ENCODE measurements at places on chromosomes 1 and 21.

GRCh38 chr1:215530401-215530984, 36.6 kb upstream of the KCTD3 start:
- DNase-seq, result no peak

DNA sequence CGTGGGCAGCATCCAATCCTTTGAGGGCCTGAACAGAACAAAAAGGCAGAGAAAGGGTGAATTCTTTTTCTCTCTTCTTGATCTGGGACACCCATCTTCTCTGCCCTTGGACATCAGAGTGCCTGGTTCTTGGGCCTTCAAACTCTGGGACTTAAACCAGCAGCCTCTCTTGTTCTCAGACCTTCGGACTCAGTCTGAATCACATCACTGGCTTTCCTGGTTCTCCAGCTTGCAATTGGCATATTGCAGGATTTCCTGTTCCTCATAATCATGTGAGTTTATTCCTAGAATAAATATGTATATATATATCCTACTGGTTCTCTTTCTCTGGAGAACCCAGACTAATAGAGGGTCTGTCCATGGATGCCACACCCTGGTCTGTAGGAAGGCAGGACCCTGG, 16.3 kb upstream of the TENT5C start:
- DNase-seq, result no peak

DNA sequence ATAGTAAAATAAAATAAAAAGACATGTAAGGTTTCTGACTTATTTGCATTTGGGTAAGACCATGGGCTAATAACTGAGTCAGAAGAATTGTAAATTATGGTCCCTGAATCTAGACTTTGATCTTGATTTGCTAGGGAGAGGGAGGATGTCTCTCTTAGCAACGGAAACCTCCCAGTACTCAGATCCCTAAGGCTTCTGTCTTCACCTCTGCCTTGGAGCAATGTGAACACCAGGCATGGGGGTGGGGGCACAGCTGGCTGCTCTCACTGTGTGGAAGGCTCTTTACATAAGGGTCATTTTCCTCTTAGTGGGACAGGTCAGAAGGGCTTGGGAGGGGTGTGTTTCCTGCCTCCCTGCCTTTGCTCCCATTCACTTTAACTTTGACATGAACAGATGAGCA, 17.0 kb upstream of the TMEM54 start:
- DNase-seq, result no peak

- no peak for DNase-seq
These were observed 39.0 kb upstream of the PPP1R15B start for GRCh38 chr1:204450461-204451257.

- no peak for DNase-seq
These were observed 21.9 kb downstream of the TMCC2 start for GRCh38 chr1:205249651-205250050.

- no peak for DNase-seq
These were observed 11.6 kb downstream of the CFAP410 start for GRCh38 chr21:44327603-44327974.

- no peak for DNase-seq
These were observed 70.2 kb downstream of the BACH1 start for GRCh38 chr21:29368906-29369305.

- DNase-seq, result no peak
These were observed 31.6 kb downstream of the BRWD1 start for GRCh38 chr21:39281853-39282252.

GRCh38 chr1:64960731-64961130, 5.6 kb downstream of the JAK1 start:
- no peak for DNase-seq

GRCh38 chr1:3393024-3393986, 61.2 kb upstream of the ARHGEF16 start:
- no peak for DNase-seq

DNA sequence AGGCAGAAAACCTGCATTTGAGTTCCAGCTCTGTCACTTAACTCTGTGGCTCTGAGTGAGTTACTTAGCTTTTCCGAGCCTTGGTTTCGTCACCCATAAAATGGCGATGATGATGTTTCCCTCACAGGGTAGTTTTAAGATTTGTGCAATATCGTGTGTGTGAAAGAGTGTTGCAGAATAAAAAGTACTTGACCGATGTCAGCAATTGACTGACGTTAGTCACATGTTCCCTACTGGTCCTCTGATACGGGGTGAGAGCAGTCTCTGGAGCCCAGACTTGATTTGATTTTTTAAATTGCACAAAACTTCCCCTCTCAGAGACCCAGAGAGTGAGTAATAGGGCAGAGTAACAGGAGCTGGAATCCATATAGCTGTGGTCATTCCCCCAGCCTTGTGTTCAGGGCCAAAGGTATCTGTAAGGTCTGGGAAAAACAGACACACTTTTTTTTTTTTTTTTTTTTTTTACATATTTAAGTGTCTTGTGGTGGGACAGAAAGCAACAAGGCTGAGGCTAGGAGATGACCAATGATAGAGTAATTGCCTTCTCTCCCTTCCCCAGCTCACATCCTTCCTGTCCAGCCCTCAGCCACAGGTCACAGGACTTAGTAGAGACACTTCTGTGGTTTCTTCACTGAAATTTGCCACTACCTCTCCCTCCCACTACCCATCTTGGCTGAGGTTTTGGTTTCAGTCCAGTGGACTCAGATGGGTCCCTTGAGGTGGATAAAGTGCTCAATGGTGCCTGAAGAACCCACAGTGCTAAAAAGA, 2.0 kb downstream of the FCER1G start:
- DNase-seq, result no peak

DNA sequence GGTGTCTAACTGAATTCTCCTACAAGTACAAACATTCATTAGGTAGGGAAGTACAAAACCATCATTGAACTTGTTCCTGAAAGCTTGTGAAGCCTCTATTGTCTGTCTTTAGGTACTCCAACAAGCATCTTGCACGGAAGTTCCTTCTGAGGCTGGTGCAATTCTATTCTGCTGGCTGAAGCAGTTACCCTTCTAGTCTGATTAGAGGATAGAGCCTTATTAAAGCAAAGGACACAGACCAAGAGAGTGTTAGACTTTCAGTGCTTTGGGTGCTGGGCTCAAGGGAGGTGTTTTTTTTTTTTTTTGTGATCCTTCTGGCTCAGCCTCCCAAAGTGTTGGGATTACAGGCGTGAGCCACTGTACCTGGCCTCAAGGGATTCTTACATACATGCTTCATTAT, 43.8 kb downstream of the HHAT start:
- DNase-seq, result no peak

DNA sequence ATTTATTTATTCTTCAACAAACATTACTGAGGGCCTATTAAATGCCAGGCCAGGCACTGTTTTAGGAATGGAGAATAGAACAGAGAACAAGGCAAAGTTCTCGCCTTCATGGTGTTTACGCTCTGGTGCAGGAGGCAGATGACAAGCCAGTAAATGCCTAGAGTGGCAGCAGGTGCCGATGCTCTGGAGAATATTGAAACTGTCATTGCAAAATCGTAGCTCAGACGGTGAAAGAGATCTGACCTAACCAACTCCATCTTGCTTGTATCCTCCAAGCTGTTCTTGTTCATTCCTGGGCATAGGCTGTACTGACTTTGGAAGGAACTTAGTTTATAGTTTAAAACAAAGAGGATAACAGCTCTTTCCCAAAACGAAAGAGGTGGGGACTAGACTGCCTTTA, 13.5 kb upstream of the ENO1 start:
- no peak for DNase-seq

- DNase-seq, result no peak
These were observed 1.0 kb upstream of the ARID1A start for GRCh38 chr1:26694638-26695355.

GRCh38 chr1:54218883-54219687, 19.1 kb downstream of the MRPL37 start:
- DNase-seq, result peak; percentile 66

DNA sequence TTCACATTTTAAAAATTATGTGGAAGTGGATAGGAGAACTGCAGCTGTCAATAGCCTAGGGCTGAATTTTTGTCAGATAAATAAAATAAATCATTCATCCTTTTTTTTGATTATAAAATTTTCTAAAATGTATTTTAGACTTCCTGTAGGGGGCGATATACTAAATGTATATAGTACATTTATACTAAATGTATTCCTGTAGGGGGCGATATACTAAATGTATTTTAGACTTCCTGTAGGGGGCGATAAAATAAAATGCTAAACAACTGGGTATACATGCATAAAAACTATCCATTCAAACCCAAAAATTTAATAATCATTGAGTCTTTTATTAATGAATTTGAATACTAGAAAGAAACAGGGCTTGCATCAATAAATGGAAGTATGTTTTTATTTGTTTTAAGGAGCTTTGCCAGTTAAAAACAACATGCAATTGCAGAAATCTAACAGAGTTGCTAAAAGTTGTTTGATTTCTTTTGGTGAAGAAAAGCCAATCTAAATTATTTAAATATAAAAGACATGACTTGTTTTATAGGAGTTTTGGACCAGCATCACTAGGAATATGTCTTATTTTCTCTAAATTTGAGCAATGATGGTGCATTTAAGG, 31.4 kb downstream of the CLCA1 start:
- DNase-seq, result peak; percentile 62

- DNase-seq, result peak; percentile 9
These were observed 36.6 kb downstream of the RABIF start for GRCh38 chr1:202852163-202852904.

DNA sequence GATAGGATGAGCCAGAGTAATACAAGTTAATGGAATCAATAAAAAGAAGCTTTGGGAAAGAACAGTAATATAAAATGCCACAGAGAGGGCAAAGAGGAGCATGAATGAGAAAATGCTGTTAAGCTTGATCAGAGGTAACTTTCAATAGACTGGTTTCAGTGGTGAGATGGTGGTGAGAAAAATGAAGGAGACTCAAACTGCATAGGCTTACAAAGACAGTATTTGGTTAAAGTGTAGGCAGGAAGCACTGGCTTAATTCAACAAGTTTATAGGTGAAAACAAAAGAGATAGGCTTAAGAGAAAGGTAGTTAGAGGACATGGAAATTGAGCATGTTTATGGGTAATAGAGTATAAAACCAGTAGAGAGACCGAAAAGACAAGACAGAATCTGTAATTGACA, 298.6 kb upstream of the ADAMTS5 start:
- DNase-seq, result no peak

DNA sequence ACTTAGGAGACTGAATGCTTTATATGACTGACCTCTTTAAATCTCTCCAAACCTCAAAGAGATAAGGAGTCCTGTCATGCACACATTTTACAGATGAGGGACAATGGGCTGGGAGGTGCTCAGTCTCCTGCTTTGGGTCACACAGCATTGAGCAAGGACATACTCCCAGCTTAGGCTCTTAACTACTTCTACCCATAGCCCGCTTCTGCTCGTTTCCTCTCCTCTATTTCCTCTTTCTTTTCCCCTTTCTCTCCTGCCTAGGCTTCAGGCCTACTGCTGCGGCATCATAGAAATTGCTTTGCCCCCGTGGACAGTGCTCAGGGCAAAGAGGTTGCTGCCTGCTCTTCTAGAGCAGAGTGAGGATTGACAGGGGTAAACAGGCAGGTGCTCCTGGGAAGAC, 12.4 kb upstream of the ZNF691 start:
- no peak for DNase-seq

GRCh38 chr1:113677250-113678158, 81.8 kb downstream of the PHTF1 start:
- DNase-seq, result peak; percentile 60

DNA sequence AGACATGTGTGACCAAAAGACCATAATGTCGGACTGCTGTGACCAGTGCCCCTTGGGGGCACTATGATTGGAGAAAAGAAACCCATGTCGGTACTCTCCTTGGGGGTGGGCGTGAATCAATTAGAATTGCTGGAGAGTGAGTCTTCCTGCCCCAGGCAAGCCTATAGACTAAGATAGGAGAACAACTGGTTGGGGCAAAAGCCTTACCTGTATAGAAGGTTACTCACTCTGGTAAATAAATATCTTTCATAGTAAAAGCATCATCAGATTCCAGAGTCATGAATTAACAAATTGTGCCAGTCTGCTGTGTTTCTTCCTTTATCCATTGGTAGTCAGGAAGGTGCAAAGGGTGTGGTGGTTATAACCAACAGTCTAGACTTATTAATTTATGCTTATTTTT, 2.9 kb upstream of the PTGFRN start:
- no peak for DNase-seq

GRCh38 chr1:175237389-175237788, 44.8 kb upstream of the KIAA0040 start:
- no peak for DNase-seq

- DNase-seq, result no peak
These were observed 96.5 kb upstream of the AJAP1 start for GRCh38 chr1:4557949-4558348.

DNA sequence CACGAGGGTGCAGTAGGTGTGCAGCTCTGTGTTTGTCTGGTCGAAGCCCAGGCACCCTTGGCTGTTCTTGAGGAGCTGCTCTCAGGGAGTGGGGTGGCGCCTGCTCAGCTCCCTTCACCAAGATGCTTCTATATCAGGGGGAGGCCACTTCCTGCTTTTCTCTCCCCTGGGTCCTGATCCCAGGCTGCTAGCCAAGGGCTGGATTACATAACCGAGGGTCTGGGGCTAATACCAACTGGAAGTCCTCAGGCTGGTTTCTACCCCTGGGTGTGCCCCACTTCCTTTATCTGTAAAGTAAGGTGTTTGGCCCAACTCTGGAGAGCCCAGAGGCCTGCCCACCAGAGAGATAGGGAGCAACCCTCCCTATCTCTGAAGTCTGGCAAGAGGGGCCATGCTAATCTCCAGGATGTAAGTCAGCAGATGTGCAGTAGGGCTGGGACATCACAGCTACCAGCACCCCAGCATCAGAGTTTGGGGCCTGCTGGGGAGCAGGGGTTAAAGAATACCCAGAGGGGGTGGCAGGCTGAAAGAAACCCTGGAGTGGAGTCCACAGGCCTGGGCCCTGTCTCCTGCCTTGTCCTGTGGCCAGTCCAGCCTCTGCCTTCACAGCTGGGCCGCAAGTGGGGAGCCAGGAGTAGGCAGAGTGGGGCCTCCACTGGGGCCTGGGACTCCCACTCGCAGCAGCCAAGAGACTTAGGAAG, 2.1 kb downstream of the SELENBP1 start:
- no peak for DNase-seq

DNA sequence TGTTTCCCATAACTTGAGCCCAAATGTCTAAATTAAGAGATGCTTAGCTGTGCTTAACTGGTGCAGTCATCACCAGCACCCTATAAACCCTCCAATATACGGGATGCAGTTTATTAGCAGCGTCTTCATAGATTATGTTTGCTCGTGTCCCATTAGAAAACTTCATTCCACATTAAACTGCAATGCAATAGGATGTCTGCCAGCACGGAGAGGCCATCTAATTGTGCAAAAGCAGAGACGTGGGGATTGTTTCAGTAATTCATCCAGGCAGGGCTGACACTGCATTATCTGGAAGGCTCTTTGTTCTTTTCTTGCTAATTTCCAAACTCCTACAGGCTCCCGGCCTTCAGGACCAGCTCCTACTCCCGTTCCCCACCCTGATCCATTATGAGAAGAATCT, 89.5 kb downstream of the CSMD2 start:
- DNase-seq, result no peak
